Anterior cingulate cortex (tissue), 58 donors: ENCODE measurements at places on chromosomes 3 and 15.

DNA sequence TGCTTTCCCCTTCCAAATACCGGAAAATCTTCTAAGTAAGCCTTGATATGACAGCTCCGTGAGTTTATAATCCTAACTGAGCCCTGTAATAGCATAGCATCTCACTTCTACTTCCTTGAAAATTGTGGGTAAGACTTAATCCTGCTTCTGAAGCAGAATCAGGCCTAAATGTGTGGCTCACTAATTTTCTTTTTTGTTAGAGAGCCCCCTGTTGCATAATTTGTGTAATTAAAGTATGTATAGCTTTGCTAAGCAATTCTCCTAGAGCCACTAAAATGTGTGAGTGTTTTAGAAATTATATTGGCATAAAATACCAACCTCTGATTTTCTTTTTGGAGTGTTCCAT is 304.4 kb downstream of the FGF12 start:
- no peak for DNase-seq

DNA sequence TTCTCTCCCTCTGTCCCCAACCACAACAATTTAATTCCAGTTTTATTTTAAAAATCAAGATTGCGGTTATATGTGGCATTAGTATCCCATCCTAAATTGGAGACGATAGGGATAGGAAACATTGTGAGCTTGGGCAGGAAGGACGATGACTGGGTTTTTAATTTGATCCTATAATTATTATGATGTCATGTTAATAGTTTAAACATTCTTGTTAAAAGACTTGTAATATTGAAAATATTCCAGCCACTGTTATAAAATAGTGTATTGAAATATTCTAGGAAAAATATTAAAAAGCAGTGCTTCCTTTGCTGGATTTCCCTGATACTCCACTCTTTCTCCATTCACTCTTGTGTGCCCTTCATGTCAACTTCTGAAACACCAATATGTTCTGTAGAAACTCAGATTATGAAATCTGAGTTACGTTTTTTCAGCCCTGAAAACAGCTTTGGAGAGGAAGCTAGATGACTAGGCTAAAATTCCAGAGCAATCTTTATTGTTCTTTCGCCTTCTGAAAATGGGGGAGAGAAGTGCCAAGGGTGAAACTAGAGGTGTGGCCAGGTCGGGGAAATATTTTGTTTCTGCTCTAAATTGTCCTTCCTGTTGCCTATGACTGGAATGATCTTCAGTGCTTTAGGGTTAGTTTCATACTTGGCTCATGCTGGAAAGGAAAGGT is 46.1 kb upstream of the MAP3K13 start:
- DNase-seq, result no peak

DNA sequence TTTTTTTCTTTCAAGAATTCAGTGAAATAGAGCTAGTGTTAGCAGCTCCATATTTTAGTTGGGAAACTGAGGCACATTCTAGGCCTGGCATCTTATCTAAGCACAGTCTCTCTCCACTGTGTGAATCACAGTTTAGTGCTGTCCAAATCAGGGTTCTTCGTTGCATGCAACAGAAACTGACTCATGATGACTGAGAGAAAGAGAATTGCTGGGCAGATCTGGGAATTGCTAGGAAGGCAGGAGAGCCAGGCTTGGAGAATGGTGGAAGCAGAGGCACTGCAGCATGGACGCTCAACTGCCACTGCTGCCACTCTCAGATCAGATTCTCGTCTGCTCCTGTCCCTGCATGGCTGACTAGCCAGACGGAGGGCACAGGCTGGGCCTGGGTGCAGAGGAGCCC is 40.7 kb upstream of the CHST2 start:
- no peak for DNase-seq

GRCh38 chr15:52287114-52287513 is 8.5 kb downstream of the MYO5C start:
- no peak for DNase-seq
